ENCODE measurements at places on chromosomes 6 and 20.
A peak's percentile ranks its signal among the peaks of the same experiment; 100 is the strongest.

DNA sequence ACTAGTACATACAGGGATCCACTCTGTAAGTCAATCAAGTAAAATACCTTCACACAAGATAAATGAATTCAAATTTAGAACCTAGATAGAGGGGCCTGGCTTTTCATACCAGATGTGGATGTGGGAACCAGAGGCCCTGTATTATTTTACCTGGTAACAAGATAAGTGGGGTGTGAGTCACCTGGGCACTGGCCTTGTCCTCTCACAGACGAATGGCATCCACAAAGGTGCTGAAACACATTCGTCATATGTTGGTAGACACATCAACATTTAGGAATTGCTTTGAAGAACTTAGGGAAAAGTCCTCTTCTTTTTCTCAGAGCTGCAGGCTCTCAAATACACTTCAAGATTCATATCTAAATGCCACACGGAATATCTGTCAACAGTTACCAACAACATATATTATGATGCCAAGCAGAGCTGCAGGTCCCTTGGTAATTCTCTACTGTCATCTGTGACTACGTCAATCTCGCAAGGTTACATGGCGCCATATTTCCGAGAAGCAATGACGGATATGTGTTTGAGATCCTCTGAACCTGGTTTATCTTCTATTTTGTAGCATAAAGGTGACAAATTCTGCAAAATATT, 618.6 kb downstream of the EPM2A start:
- no peak for DNase-seq

DNA sequence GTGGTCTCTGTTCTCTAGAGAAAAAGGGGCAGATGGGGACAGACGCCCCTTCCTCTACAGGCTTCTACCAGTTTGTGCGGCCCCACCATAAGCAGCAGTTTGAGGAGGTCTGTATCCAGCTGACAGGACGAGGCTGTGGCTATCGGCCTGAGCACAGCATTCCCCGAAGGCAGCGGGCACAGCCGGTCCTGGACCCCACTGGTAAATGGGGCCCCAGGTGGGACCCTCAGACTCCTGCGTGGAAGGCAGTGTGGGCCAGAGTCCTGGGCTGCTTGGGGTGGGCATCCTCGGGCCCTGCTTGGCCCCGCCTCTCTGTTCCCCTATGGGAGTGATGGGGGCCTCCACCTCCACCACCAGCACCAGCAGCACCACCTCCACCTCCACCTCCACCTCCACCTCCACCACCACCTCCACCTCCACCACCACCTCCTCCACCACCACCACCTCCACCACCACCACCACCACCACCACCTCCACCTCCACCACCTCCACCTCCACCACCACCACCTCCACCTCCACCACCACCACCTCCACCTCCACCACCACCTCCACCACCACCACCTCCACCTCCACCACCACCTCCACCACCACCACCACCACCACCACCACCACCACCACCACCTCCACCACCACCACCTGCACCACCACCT, 3.2 kb upstream of the TNFRSF6B start:
- peak; percentile 11 for DNase-seq

DNA sequence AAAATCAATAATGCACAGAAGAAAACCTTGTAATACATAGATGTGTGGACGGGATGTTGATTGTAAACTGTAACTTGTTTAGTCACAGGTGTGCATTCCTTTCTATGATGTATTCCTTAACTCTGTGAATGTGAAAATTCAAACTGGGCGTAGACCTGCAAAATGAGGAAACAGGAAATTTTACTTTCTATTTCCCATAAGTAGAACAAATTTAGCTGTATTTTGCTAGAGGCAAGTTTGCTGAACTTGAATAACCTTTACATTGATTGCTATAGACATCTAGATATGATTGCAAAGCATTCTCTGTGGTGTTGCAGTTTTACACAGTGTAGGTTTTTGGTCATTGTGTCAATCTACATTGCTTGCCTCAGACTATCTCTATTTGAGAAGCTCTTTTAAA, 368.4 kb upstream of the MAN1A1 start:
- DNase-seq = no peak

DNA sequence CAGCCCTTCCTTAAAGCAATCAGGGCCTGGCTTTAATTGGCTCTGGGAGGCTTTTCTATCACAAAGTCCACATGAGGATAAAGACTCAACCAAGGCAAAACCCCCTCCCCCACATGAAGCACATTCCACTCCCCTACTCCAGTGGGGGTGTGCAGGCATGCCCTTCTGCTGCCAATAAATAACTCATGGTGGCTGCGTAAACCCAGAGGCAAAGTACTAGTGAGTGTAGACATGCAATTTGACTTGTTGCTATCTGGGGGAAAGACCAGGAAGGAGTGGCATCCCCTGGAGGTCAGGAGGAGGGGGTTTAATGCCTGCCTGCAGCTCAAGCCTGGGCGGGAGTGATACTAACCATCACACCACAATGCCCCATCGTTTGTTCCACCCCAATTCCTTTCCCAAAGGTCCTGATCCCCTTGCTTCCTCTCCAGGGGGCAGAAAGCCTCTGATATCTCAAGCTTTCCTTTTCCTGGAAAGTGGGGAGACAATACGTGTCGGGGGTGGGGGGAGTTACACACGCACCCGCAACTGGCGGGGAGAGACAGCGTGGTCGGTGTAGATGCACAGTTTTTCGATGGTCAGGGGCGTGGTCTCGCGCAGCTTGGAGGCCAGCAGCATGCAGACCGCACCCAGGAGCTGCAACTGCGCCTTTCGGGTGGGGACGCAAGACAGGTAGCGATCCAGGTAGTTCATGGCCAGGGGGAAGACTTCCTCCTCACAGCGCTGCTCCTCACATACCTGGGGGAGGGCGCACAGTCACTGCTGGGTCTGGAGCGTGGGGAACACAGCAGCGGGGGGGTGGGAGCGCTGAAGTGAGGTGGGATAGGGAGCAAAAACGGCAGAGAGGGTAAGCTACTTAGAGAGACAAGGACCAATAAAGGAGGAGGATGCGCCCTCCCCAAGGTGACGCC, 1.5 kb downstream of the CCND3 start:
- peak; percentile 11 for DNase-seq

GRCh38 chr6:50187351-50187921, 137.7 kb upstream of the DEFB112 start:
- no peak for DNase-seq

- DNase-seq = peak; percentile 66
Measured at GRCh38 chr6:33668914-33669313, 42.6 kb downstream of the UQCC2 start.

GRCh38 chr6:33279971-33280511, 3.1 kb downstream of the B3GALT4 start:
- no peak for DNase-seq

GRCh38 chr20:63071541-63072181, 64.9 kb upstream of the BHLHE23 start:
- DNase-seq = no peak

DNA sequence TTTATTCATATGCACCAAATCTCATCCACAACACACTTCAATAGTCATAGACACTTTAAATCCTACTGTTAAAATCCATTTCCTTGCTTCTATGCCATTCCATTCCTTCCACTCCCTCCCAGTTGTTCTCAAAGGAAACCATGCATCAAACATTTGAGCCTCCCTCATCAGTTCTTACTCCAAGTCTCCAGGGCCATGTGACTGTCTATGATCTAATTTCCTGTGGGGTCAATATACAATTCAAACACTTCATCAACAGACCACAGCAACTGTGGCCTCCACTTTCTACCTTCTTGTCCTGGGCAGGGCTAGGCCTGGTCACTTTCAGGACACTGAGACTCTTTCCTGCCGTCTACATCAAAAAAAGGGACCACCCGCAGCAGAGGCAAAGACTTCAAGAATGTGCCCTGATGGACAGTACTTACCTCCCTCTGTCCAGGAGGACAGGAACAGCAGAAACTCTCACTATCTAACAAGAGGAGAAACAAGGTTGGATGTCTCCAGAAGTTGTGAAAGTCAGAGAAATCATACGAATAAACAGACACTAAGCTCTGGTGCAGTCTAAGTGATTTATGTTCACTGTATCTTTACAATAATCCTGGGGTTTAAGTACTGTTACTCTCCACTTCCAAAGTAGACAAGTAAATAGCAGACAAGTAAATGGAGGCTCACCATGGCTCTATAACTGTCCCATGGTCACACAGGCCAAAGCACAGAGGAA, 160.2 kb downstream of the QRSL1 start:
- no peak for DNase-seq

DNA sequence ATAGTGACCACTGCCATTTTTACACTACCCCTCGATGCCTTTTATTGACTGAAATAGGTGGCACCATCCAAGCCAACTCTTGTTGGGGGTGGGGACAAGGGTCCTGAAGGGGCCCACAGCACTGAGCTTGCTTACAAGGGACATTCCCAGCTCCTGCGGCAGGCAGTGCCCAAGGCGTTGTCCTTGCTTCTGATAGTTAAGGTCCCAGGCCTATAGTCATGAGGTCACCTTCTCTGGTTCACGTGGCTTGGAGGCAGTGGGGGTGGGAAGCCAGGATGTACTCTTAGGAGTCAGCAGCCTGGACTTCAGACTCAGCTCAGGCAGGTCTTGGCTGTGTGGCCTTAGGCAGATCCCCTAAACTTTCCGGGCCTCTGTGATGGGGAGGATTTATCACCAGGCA, 48.6 kb downstream of the TOX2 start:
- no peak for DNase-seq

GRCh38 chr20:50504231-50504823, 5.9 kb upstream of the PTPN1 start:
- no peak for DNase-seq

DNA sequence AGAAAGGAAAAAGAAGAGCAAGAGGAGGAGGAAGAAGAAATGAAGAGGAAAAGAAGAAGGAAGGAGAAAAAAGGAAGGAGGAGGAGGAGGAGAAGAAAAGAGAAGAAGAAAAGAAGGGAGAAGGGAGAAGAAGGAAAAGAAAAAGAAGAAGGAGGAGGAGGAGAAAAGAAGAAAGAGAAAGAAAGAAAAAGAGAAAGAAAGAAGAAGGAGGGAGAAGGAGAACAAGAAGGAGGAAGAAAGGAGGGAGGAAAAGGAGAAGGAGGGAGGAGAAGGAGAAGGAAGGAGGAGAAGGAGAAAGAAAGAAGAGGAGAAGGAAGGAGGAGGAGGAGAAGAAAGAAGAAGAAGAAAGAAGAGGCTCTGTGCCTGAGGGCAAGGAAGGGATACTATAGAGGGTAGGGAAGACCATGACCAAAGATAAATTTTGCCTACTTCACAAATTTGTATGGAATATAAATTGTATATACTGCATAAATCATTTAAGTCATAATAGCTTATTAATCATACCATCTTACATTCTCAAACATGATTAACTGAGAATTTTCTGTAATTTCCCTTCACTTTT, 55.7 kb downstream of the SESN1 start:
- no peak for DNase-seq

GRCh38 chr20:48731536-48731935, 96.3 kb downstream of the PREX1 start:
- DNase-seq = no peak

GRCh38 chr6:56742122-56742791, 99.6 kb upstream of the DST start:
- DNase-seq = no peak

GRCh38 chr20:24769878-24770627, 179.0 kb upstream of the CST7 start:
- DNase-seq = no peak

- no peak for DNase-seq
Measured at GRCh38 chr20:2822073-2822472, 5.9 kb downstream of the TMEM239 start.

- DNase-seq = no peak
Measured at GRCh38 chr20:33229843-33230242, 6.0 kb upstream of the BPIFA1 start.

GRCh38 chr6:148501178-148501590, 158.5 kb downstream of the SASH1 start:
- no peak for DNase-seq

DNA sequence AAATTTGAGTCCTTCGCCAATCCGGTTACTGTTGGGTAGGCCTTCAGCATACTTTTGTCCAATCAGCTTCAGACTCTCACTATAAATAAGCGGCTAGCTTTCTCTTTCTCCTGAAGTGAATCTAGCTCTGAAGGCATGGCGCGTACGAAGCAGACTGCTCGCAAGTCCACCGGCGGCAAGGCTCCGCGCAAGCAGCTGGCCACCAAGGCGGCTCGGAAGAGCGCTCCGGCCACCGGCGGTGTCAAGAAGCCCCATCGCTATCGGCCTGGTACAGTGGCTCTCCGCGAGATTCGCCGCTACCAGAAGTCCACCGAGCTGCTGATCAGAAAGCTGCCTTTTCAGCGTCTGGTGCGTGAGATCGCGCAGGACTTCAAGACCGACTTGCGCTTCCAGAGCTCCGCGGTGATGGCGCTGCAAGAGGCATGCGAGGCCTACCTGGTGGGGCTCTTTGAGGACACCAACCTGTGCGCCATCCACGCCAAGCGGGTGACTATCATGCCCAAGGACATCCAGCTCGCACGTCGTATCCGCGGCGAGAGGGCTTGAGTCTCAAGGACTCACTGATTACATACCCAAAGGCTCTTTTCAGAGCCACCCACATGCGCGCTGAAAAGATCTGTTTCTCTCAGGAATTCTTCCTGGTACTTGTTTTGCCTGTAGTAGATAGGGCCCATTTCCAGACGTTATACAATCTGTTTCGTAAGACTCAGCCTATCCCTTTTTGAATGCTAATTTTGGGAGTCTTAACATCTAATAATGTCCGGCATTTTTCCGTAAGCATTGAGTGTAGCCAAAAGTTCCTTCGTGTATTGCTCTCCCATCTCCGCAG, 102.0 kb downstream of the OR2B2 start:
- peak; percentile 55 for DNase-seq

- DNase-seq = no peak
Measured at GRCh38 chr20:62087227-62087626, 21.5 kb upstream of the TAF4 start.

GRCh38 chr20:25486377-25486776, 78.9 kb downstream of the GINS1 start:
- no peak for DNase-seq

DNA sequence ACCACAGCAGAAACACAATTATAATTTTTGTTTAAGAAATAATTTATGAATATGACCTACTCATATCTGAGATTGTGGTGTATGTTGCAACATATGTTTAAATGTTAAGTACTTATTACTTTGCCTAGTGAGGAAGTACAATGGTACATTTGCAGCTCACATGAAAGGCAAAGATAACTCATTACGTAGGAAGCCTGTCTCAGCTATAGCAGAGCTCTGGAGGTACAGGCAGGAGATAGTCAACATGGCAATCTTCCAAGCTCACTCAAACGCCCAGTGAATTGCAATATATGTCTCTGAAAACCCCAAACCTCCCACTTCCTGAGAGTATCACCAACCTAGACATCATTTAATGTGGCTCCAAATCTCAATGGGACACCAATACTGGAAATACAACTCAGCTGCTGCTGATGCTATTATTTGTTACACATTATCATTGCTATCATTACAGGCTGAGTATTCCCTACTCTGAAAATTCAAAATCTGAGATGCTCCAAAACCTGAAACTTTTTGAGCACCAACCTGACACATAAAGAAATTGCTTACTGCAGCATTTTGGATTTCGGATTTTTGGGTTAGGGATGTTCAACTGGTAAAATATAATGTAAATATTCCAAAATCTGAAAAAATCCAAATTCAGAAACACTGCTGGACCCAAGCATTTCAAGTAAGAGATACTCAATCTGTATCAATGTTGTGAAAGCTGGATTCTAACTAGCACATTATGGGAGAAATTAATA, 25.1 kb upstream of the GSTA4 start:
- DNase-seq = no peak
